Natural killer cell treated with Interleukin-12 subunit alpha and Interleukin-12 subunit beta and Interleukin-15 and Interleukin-18, amount 100 ng/mL, for 72 hours (primary cell): ENCODE measurements at places on chromosomes 1 and 21. TPM values are rescaled to one million over a fixed set of nuclear protein-coding genes. Genes with fewer than 3 reads are reported as not detected.

LCE1E gene
- total RNA-seq: not detected

MAP10 gene
- 1.9 TPM for total RNA-seq

DNA sequence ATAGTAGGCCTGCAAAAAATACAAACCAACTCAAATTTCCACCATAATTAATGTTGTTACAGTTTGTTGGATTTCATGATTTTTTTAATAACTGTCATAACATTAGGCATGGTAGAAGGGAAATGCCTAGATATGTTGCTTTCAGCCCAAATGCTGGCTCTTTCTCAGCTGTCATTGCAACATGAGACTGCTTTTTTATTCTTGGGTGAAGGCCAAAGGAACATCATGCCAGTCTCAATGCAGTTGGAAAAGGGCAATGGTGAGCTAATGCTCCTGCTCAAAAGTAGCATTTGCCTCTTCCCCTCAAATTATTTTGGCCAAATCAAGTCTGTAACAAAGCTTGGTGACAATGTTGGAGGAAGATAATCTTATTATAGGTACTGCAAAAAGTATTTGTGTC lies 877.7 kb upstream of the PRMT6 start:
- no peak for DNase-seq
- no peaks in the 10 kb centered on the region for H3K4me1 ChIP-seq
- no peak overlapping the region for H3K4me3 ChIP-seq
- H3K27me3 ChIP-seq: no peaks in the 10 kb centered on the region
- H3K27ac ChIP-seq: no peak overlapping the region
- H3K36me3 ChIP-seq: peaks cover 4% of the 10 kb centered on the region

DNA sequence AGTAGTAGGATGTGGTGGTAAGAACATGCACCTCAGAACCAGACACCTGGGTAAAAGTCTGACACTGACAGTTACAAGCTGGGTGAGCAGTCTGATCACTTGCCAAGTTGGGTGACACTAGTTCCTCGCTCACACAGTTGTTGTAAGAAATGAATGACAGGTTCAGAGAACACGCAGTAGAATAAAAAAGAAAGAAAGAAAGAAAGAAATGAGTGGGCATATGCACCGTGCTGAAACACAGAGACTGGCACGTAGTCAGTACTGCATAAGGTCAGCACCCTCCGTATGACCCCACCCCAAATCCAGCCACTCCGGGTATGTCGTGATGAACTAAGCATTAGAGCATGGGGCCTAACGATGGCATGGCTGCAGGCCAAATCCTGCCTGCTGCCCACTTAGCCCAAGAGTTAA lies 90.6 kb downstream of the GLUL start:
- H3K4me1 ChIP-seq: peaks cover 25% of the 10 kb centered on the region
- no peaks in the 10 kb centered on the region for H3K36me3 ChIP-seq
- H3K27me3 ChIP-seq: no peaks in the 10 kb centered on the region
- no peak overlapping the region for H3K27ac ChIP-seq
- H3K4me3 ChIP-seq: no peak overlapping the region
- DNase-seq: no peak

DNA sequence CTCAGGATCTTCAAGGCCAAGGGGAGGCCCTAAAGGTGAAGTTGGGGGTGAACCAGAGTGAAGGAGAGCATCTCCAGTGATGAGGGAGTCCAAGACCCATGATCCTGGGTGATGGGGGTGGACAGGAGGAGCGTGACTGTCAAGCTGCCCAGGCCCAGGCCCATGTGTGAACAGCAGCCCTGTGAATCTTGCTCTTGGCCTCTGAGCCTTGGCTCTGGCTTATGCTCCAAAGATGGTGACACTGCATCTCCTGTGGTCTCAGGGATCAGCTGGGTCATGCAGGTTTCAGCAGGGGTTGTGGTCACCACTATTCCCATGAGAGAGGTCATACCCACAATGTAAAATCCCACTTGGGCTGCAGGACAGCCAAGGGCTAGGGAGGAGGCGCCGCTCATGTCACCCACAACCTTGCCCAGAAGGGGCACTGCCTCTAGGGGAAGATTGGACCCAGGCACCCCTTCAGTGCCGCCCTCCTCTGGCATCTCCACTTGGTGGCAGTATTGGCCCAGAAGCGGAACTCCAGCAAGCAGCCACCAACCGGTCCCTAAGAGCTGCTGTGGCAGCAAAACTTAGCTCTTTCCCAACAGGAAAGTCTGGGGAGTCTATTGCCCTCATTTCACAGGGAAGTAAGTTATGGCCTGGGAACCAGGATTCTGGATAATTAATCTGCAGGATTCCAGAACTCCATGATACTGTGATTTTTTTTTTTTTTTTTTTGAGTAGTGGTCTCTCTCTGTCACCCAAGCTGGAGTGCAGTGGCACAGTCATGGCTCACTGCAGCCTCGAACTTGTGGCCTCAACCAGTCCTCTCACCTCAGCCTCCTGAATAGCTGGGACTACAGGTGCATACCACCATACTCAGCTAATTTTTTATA lies 7.5 kb upstream of the WNT3A start:
- peak; percentile 73 for DNase-seq
- peaks cover 33% of the 10 kb centered on the region for H3K27me3 ChIP-seq
- no peak overlapping the region for H3K27ac ChIP-seq
- H3K36me3 ChIP-seq: peaks cover 5% of the 10 kb centered on the region
- no peaks in the 10 kb centered on the region for H3K4me1 ChIP-seq
